ENCODE measurements at places on chromosomes 2 and 18.
A peak's percentile ranks its signal among the peaks of the same experiment; 100 is the strongest.

DNA sequence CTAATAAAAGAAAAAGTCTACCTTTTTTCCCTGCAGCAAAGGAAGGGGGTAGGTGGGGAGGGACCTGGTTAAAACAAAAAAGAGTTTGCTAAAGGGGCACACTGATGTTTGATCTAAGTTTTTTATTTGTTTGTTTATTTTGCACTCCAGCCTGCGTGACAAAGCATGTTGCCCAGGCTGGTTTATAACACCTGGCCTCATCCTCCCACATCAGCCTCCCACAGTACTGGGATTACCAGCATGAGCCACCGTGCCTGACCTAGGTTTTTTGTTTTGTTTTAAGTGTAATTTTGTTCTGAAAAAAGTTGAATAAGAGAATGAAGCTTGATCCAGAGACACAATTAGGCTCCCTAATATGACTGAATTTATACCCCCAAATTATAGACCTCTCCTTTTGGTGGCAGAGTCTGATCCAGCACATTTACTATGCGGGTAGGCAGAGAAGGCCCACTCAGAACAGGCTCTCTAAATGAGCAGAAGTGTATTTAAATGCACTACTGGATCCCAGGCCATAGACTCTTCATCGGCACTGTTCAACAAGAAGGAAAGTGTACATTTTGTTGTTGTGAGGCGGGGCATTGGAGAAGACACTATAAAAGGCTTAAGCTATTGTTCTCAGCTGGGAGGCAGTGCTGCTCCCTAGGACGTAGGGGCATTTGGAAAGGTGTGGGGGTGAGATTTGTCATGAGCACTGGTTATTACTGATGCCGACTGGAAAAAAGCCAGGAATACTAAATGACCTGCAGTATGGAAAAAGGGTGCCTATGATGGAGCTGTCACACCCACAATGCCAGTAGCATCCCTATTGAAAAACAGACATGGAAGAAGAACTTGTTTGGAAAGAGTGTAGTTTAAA lies 32.4 kb downstream of the MRPS9 start:
- no peak for DNase-seq

GRCh38 chr2:240946654-240947053 lies 40.5 kb downstream of the CROCC2 start:
- DNase-seq = no peak

GRCh38 chr2:218895759-218896500 lies 15.3 kb downstream of the WNT10A start:
- no peak for DNase-seq

GRCh38 chr2:148764815-148765214 lies 110.2 kb upstream of the KIF5C start:
- peak; percentile 28 for DNase-seq

GRCh38 chr2:38178119-38178518 lies 102.2 kb upstream of the CYP1B1 start:
- no peak for DNase-seq

Data from Jurkat, Clone E6-1 (cell line).